ENCODE measurements at places on chromosomes 16 and 17.

DNA sequence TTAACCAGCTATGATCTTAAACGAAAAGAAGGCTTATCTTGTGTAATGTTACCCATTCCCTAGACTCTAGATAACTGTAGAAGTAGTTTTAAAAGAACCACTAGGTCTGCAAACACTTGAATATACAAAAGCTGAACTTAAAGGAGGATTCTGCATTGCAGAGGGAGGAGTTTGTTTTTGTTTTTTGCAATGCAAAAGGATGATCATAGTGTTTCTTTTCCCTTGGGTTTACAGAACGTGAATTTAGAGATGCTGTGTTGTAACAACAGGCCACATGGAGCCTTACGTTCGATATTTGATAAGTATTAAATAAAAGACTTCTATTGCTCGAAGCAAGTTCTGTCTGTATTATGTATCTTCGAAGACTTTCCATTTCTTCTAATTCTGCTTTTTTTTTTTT is 77.6 kb downstream of the CHD9 start:
- no peak for DNase-seq

GRCh38 chr16:87368029-87368770 is 15.4 kb downstream of the FBXO31 start:
- peak; percentile 64 for DNase-seq

GRCh38 chr16:48318630-48319029 is 66.6 kb downstream of the SIAH1 start:
- DNase-seq = peak; percentile 57

DNA sequence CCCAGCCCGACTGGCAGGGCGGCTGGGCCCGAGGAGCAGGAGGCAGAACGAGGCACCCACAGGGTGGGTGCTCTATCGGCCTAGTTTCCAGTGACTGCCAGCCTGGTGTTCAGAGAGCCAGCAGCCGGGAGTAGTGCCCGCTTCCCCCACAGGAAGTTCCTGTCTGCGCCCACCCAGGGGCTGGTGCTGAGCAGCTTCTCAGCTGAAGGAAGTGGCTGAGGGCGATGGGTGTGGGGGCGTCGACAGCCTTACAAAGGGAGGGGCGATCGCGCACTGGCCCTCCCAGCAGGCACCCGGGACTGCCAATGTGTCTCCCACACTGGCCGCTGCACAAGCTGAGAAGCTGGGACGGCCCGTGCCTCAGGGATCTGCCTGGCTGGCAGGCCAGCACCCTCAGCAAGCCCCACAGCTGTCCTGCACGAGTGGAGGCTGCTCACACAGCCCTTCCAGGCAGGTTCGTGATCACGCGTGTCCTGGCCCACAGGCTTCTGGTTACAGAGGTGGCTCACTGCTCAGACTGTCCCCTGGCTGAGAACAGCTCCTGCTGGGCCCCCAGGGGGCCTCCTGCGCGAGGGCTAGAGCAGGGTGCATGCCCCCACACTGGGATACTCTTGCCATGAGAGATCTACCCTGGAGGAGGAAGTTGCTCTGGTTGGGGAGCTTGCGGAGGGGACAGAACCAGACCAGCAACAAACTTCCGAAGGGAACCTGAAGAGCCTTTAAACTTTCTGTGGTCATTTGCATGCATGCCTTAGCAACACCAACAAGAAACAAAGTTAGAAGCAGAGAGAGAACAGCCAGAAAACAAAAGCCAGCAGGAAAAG is 2.5 kb downstream of the RNF166 start:
- peak; percentile 60 for DNase-seq

- peak; percentile 35 for DNase-seq
Observed at GRCh38 chr16:75495076-75495674, at the start of gene CHST6. Gene CHST6, minus strand, starts transcription at chr16:75495441. Its CDS starts 15,613 bp downstream, at chr16:75479828.

DNA sequence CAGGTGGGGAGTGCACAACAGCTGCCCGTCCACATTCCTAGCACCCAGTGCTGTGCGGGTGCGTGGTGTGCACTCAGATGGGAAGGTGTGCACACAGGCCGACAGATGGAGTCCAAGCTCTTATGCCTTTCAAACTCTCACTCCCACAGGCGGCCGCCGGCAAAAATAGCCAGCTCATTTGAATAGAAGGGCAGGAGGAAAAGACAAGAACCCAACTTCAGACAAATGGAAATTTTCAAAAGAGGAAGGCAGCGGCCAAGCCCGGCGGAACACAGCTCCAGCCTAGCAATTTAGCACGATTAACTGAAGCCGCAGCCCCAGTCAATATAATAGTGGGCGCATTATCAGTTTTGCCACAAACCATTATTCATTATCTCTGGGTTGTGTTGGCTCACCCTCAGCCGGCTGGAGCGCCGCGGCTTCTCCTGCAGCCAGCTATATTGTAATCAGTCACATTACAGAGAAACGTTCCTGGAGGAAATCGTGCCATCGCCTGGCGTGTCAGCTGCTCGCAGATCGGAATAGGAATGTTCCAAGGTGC is 103.9 kb upstream of the SEC14L1 start:
- DNase-seq = no peak

- DNase-seq = no peak
Observed at GRCh38 chr16:27265982-27266381, 2.6 kb downstream of the NSMCE1 start.

DNA sequence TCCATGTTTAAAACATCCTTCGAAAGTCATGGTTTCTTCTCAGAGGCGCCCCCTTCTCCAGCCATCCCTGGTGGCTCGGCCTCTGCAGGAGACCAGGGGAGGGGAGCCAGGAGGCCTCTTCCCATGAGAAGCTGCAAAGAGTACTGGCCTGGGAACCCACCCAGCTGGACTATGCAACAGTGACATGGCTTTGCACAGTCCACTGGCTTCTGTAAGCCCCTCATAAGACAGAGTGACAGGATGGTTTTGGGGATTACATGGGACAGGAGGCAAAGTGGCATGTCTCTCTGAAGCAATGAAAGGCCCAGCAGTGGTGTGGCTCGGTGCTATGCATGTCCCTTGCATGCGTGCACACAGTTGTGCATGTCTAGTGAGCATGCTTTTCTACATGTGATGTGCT is 99.5 kb downstream of the C16orf78 start:
- no peak for DNase-seq

DNA sequence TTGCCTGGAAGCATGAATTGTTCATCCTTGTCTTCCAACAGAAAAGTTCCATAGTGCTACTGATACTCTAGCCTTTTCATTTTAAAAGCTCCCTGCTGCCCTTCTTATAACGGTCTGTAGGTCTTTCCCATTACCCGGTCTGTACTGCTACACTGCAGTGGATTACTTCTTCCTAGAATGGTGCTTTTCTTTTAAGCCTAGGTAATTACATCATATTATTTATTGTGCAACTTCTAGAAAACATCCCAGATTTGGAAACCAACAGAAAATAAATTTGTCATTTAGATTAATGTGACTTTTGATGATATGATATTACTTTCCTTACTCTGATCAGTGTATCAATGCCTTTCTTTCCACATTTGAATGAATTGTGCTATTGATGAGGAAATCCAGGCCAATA is 199.4 kb downstream of the TANC2 start:
- peak; percentile 28 for DNase-seq

GRCh38 chr17:6711681-6712057 is 1.5 kb downstream of the SLC13A5 start:
- peak; percentile 53 for DNase-seq

DNA sequence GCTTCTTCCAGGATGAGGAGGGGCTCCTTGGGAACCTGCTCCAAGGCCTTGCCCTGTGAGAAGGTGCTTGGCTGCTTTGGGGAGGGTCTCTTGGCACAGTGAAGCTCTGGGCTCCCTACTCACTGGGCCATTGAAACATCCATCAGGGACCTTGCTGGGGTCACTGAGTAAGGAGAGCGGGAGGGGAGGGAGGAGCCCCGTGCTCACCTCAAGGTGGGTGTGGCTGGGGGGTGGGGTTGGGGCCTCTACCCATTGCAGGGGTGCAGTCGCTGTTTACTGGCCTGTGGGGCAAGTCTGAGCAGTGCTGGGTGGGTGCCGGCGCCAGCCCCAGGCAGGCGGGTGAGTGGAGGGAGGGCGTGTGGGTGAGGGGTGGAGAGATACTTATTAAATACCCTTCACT is 9.9 kb downstream of the TNS4 start:
- no peak for DNase-seq

GRCh38 chr17:33079201-33079600 is 87.6 kb downstream of the SPACA3 start:
- no peak for DNase-seq

DNA sequence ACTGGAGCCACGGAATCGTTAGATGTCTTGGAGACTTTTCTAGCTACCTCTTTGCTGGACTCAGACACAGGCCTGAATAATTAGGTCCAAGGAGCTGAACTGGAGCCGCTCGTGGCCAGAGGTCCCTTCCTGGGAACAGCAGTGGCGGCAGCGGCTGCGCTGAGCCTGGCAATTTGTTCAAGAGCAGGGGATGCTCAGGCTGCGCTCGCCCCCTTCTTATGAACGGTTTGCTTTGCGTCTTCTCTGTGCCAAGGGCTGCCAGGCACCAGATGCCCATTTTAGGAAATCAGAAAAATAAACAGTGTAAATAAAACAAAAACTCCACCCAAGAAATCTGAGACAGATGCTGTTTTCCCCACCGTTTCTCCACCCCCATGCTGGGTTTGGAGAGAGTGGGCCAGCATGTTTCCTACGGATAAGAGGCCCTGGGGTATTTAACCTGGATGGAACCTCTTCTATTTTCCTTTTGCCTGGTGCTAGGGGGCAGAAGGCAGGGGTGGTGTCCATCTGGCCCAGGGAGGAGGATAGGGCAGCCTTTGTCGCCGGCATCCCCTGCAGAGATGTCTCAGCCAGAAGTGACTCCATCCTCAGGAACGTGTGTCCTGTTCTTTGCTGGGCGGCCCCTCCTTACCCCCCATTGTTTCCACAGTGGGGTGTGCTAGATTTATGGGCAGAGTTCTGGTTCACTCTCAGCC is 163.4 kb downstream of the SEC14L1 start:
- DNase-seq = no peak

- no peak for DNase-seq
Observed at GRCh38 chr17:17497065-17497844, 1.1 kb upstream of the RASD1 start.

- no peak for DNase-seq
Observed at GRCh38 chr17:66044083-66044482, 147.8 kb downstream of the CEP112 start.

DNA sequence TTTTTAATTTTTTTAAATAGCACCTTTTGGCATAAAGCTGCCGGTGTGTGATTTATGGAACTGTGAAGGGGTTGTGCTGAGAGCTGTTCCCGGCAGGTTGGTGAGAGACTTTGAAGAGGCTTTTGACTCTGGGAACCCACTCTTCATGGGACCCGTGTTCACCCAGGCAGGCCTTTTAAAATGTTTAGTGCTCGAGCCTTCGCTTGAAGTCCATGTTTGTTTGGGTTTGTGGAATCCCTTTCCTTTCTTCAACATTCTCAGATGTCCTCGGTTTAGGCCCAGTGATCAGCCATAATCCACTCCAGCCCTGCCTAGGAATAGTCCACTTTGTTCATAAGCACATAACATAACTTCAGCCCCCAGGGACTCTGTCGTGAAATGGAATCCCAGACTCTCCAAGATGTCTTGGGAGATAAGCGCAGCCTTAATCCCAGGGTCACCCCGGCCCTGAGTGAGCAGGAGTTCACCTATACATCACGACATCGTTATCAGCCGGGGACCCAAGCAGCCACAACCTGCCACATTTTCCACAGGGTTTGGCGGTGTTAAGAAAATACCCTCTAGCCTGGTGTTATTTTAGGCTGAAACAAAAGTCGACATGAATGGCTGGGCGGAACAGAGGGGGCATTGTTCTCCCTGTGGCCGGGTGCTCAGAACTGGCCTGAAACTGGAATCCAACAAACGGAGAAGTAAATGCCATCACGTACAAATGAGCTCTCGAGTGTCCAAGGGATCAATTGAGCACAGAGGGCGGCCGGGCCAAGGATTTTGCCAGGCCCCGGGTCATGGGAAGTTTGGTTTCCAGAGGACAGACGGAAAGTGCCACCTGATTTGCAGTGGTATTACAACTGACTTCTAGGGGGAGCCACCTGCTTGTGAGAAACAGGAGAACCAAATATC is 145.7 kb upstream of the IRX3 start:
- no peak for DNase-seq

DNA sequence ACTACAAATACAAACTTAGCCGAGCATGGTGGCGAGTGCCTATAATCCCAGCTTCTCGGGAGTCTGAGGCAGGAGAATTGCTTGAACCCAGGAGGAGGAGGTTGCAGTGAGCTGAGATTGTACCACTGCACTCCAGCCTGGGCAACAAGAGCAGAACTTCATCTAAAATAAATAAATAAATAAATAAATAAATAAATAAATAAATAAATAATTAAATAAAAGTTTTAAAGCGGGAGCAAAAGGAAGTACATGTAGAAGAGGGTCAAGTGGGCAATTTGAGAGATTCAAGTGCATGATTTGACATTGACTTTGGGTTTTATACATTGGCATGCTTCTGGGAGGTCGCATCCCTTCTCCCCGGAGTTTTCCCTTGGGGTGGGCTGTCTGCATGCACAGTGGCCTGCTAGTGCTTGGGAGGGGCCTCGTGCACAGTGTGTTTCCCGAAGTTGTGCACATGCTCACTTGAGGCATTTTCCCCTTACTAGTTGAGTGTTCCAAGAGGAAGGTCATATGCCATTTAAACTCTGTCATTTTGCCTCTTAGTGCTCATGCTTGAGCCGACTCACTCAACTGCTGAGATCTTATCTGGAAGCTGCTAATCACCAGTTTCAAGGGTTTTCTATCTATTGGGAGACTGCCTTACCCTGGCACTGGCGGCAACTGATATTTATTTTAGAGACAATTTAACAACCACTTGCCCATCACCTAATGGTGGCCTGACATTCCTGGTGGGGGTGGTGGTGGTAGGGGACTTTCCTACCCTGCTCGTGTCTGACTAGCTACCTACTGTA is 193.2 kb upstream of the MPHOSPH6 start:
- DNase-seq = no peak

GRCh38 chr16:7452090-7452489 is 119.4 kb downstream of the RBFOX1 start:
- no peak for DNase-seq

- DNase-seq = no peak
Observed at GRCh38 chr16:15741207-15741871, 91.3 kb downstream of the NDE1 start.

DNA sequence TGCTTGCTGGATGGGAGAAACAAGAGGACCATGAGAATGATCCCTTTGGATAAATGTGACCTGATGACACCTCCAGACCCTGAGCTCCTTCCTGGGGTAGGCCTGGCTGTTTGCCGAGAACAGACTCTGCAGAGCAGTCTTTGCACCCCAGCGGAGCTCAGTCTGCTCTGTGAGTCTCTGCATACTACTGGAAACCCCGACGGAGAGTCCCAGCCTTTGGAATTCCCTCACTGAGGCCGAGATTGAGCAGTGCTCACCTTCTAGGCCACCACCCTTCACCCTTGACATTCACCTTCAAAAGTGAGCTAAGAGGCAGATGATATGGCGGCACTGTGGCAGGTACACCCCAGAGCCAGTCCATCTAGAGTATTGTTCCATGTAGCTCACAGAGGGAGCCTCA is 172.2 kb upstream of the CDH13 start:
- DNase-seq = no peak

GRCh38 chr16:27703545-27703944 is 153.6 kb downstream of the KATNIP start:
- no peak for DNase-seq

- DNase-seq = no peak
Observed at GRCh38 chr17:45098081-45098868, 34.0 kb downstream of the PLCD3 start.

All from suppressor macrophage treated with lipopolysaccharide for 4 hours (primary cell).